ENCODE measurements at places on chromosomes 7 and 10.

GRCh38 chr7:51472873-51473272 lies 156.3 kb upstream of the COBL start:
- no peak for DNase-seq

DNA sequence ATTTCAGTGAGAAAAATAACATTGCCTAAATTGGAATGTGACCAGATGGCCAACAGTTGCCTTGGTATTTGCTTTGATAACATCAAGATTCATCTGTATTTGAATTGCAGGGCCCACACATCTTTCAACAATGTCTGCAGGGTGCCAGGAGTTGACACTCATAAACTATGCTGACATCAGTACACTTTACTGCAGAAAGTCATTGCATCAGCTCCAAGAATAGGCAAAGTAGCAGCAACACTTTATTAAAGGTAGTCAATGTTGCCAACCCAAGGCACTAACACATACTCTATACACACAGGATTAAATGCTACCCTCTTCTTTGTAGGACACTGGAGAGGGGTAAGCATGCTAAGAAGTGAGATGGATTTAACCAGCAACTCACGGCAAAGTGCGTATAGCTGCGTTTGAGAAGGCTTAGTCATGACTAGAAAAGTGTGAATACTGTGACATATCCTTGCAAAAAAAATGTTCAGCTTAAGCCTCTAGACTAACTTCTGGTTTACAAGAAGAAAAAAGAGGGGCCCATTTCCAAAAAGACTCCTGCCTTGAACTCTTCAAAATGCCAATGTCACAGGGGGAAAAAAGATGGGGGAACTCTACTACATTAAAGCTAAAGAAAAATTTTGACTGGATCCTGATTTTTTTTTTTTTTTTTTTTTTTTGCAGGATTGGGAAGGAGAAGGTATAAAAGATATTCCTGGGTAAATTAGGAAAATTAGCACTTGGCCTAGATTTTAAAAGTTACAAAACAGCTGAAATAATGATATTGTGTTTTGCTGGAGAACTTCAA lies 2.2 kb downstream of the BBIP1 start:
- peak; percentile 59 for DNase-seq

- no peak for DNase-seq
Observed at GRCh38 chr10:91137822-91138221, 82.6 kb upstream of the PCGF5 start.

- peak; percentile 16 for DNase-seq
Observed at GRCh38 chr10:44293842-44294241, 91.1 kb downstream of the CXCL12 start.

GRCh38 chr10:132793871-132794849 lies 8.2 kb upstream of the NKX6-2 start:
- no peak for DNase-seq

DNA sequence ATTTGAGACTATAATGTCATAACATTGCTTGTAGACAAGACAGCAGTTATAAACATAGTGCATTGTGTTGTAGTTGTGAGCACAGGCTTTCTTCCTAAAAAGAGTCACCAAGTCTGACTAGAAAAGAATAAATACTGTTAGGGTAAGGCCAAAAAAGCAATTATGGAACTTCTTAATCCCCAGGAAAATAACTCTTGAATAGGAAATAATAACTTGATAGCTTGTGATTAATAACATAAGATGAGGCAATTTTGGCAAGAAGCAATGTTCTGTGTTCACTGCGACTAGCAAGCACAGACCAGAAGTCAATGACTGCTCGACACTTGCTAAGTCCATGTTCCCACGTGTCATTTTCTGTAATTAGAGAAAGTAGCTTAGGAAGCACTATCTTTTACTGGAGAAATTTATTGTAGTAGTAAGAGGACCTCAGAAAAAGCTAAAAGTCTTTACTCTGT lies 97.1 kb downstream of the AGMO start:
- DNase-seq, result no peak

DNA sequence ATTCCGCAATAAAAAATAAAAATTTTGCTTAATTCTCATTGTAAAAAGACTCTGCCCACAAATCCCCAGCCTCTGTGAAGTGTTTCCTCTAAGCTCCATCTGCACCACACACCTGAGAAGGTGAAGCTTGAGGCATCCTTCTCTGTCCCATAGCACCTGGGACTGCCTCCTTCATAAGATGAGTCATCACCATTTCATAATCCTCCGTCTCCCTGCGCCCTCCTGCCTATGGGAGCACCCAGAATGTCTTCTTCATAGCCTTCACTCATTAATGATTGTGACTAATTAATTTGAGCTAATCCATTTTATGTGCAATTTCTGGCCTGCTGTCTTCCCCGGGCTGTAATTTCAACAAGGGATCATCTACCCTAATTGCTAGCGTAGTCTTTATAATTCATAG lies 90.3 kb downstream of the WDR11 start:
- no peak for DNase-seq

DNA sequence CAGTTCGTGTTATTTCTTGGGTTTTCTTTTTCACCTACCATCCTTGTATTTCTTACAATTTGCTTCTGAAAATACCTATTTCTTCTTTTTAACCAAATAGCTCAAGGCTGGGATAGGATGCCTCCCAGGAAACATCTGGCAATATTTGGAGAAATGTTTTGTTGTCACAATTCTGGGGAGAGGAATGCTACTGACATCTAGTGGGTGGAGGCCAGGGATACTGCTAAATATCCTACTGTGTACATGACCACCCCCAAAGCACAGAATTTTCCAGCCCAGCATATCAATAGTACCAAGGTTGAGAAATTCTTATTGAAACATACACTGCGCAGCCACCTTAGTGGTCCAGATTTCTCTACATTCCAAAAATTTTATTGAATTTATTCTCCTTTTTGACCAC lies 55.5 kb downstream of the CNTNAP2 start:
- DNase-seq, result no peak

DNA sequence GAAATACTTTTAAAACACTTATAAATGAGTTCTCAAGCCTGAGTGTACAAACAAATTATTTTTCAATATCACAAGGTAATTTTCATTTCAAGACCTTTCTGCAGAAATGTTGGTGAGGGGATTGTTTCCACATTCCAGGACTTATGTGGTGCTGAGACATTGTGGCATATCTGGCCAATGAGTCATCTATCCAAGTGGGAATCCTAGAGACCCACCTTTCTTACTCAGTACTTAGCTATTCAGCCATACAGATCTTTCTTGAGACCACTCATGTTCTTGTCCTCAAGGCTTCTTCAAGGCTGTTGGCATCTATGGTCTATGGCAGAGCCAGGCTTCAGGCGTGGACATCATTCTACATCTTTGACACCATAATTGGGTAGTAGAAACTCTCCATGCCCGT lies 225.4 kb downstream of the DKK1 start:
- DNase-seq, result peak; percentile 42

GRCh38 chr10:124671486-124672075 lies 72.6 kb downstream of the FAM53B start:
- peak; percentile 21 for DNase-seq

- peak; percentile 4 for DNase-seq
Observed at GRCh38 chr7:107446531-107446930, 23.3 kb upstream of the GPR22 start.

DNA sequence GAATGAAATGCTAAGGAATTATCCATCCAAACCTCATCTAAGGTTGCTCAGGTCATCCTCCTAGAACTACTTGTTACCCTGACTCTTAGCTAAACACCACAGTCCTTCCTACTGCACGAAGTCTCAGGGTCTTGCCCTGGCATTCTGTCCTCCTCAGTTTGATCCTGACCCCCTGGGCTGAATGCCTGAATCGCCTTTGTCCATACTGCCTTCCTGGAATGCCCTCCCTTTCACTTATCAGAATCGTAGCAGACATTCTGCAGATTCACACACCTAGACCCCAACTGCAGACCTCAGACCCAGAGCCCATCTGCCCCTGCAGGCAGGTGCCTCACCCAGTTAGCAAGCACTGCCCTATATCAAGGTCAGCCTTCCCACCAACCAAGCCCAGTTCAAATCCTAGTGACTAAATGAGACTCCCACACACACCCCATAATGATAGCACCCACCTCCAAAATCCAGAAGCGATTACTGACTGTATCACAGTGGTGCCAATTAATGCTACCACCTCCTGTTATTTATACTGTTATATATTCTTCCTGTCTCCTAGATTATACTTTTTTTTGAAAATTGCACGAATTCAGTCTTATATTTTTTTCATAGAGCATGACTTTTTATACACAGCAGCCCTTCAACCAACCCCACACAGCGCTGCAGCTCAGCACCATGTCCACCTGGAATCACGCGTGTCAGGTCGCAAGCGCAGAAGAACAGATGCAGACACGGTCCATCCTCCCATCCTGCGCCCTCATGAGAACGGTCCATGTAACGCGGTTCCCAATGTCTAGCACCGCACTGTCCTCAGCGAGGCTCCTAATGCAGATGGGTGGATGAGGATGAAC lies 3.7 kb downstream of the PARD3 start:
- no peak for DNase-seq

- no peak for DNase-seq
Observed at GRCh38 chr7:98194672-98195457, 16.4 kb upstream of the BHLHA15 start.

- DNase-seq, result peak; percentile 28
Observed at GRCh38 chr7:55307123-55307916, 57.8 kb upstream of the LANCL2 start.

DNA sequence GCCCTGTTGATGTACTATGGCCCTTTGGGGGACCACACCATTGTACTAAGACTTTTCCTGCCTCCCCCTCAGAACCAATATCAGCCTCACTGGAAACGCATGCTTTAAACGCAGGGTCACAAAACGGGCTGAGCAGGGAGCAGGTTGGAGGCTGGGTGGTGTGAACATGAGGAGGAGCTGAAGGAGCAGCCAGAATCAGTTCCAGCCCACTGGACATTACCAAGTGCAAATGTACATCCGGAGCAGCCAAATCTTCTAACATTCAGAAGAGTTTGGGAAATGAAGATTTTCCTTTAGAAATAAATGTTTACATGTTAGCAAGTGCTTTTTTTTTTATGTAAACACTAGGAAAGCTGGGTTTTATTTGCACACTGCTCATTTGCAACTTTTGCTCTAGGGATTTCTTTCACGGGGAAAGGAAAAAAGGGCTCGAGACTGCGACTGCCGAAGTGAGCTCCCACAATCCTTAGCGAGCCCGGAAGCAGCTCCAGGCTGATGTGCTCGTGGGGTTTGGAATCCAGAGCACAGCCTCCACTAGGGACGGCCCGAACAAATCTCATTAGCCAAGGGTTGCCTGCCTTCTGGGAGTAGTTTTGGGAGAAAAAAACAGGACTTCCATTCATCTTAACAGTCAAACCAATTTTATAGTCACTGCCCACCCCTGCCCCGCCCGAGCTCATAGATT lies 108.0 kb upstream of the YAE1 start:
- DNase-seq, result no peak

DNA sequence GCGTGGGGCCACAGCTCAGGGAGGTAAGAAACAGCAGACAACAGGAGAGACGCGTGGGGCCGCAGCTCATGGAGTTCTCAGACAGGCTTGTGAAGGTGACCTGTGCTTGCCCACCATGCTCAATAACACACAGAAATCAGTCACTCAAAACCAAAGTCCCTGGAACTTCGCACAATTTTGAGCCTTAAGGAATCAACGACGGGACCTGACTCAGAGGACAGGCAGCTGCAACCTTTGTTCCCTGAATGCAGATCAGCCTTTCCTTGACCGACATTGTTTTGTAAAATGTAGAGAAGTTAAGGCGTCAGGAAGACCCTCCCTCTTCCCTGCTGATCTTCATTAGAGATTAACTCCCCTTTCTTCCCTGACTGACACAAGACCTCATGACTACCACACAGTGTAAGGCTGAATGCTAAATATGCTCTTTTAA lies 8.5 kb upstream of the KNDC1 start:
- DNase-seq, result no peak

DNA sequence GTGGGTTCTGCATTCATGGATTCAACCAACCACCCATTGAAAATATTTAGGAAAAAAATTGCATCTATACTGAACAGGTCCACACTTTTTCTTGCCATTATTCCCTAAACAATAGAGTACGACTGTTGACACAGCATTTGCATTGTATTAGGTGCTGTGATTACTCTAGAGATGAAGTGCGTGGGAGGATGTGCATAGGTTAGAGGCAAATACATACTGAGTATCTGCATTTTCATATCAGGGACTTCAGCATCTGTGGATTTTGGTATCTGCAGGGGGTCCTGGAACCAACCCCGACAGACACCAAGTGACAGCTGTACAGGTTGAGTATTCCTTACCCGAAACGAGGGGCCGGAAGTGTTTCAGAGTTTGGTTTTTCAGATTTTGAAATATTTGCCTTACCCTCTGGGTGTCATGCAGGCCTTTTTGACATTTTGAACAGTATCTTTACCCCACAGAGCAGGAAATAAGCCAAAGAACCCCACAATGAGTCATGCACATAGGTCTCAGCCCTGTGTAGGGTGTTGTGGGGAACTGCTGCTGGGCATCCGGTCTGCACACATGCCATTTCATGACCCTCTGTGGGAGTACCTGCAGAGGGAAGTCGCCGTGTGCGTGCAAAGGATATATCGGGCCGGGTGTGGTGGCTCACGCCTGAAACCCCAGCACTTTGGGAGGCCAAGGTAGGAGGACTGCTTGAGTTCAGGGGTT lies 14.5 kb downstream of the NUDT5 start:
- peak; percentile 6 for DNase-seq

GRCh38 chr10:59944339-59944935 lies 38.1 kb upstream of the CCDC6 start:
- no peak for DNase-seq

- DNase-seq, result no peak
Observed at GRCh38 chr7:24896031-24896501, 83.9 kb downstream of the OSBPL3 start.

GRCh38 chr7:99403764-99404163 lies 4.6 kb downstream of the PDAP1 start:
- no peak for DNase-seq

- no peak for DNase-seq
Observed at GRCh38 chr7:133871757-133872156, 255.4 kb upstream of the LRGUK start.

GRCh38 chr7:98314469-98314868 lies 33.0 kb downstream of the BRI3 start:
- no peak for DNase-seq

DNA sequence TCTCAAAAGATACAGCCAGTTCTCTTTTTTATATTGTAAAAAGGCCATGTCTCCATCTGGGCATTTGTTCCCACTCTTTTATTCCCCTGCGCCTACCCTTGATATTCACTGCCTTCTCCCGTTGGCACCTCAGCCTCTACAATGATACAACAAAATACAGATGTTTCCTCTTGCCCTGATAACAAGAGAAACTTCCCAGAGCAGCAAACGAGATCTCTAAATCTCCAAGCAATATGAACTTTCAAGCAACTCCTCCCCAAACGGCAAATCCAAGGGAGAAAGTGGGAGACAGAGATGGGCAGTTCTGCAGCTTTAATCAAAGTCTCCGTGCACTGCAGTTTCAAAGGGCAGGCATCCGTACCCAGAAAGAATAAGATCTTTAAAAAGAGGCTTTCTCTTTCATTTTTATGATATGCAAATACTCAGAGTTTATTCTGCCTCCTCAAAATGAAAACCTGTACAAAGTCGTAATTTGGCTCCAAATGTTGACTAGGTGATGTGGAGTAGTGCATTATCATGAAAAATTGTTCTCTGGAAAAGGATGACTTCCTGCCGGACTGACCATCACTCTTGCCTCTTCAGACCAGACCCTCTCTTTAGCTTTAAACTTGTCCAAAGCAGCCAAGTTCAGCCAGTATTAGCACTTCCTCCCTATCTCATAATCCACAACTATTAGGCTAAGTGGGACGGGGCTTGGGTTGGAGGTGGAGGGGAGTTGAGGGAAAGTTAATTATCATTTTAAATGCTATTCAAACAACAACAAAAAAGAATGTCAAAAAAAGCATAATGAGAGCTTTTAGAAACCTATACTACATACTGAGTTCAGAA lies 682 bp downstream of the HGF start:
- no peak for DNase-seq
